CD8-positive, alpha-beta memory T cell (primary cell): ENCODE measurements at places on chromosomes 5 and 9.

DNA sequence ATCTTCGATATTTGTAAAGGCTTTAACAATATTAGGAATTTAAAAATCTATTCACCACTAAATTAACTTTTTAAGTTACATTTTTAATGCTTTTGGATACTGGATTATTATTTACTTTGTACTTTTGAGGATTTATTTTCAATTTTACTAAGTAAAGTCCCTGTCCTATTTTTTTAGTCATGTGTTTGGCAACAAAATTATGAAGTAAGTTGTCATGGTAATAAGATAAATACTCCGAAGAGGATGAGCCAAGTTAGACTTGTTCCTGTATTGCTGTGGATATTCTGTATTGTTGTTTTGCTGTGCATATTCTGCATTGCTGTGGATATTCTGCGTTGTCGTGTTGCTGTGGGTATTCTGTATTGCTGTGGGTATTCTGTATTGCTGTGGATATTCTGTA lies 210.1 kb downstream of the MTRR start:
- DNase-seq, result no peak

DNA sequence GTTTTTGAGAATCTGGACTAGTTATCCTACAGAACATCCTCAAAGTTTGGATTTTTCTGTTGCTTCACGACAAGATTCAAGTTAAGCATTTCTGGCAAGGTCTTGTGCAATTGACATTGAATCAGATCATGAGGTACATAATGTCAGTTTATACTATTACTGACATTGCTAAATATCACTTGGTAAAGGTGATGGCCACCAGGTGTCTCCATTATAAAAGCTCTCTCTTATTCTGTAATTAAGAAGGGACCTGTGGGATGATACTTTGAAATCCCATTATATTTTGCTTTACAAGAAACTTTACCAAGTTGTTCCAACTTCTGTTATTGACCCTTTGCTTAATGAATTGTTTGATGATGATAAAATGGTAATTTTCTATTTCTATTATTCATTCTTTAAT lies 131.0 kb upstream of the ASTN2 start:
- DNase-seq, result no peak

GRCh38 chr9:111456529-111456928 lies 27.7 kb downstream of the ECPAS start:
- no peak for DNase-seq

GRCh38 chr9:134872482-134873231 lies 8.0 kb upstream of the FCN2 start:
- no peak for DNase-seq
